ENCODE measurements at places on chromosomes 4 and X. TPM values are rescaled to one million over a fixed set of nuclear protein-coding genes. Genes with fewer than 3 reads are reported as not detected.

GRCh38 chr4:14241574-14241973 is 614.0 kb upstream of the BOD1L1 start:
- no peak for DNase-seq

- no peak for DNase-seq
These were observed 419.6 kb upstream of the RASGEF1B start for GRCh38 chr4:81891005-81891996.

Gene CXCL11
- not detected for total RNA-seq

Gene MND1
- total RNA-seq, result not detected

Gene NR0B1
- not detected for total RNA-seq

- DNase-seq, result no peak
These were observed 29.6 kb downstream of the SPARCL1 start for GRCh38 chr4:87499403-87500091.

DNA sequence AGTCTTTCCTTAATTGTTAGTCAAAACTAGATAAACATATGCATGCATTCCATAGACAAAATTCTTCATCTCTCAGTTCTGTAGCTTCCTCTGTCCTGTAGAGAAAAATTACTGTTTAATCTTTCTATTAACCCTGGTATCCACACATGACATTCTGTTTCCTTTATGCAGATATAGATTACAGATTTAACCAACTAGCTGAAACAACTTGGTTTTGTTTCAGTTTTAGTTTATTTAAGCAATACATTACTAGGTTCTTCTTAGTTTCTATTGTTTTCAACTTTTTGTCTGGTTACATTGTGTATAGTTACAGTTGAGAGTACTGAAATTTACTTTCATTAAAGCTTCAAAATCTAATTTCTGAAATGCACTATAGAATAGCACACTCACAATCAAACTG is 933.9 kb upstream of the EPHA5 start:
- DNase-seq, result no peak

All from left lobe of liver (tissue), 2 donors.